Glomerular endothelial cell (primary cell): ENCODE measurements at places on chromosomes 4 and X.

GRCh38 chrX:40570346-40571093, 10.2 kb upstream of the ATP6AP2 start:
- DNase-seq, result no peak

- no peak for DNase-seq
These were observed 13.9 kb downstream of the ATP8A1 start for GRCh38 chr4:42642845-42643615.

DNA sequence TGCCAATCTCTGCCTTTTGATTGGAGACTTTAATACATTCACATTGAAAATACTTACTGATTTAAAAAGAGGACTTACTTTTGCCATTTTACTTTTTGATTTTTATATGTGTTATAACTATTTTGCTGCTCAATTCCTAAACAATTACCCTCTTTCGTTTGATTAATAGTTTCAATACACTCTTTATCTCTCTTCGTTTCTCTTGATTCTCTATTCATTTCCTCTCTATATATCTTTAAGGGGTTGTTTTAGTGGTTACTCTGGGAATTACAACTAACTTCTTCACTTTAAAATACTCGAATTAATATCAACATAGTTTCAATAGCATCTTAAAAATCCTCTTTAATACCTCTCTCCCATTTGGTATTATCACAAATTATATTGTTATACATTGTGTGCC, 116.6 kb downstream of the PTCHD1 start:
- DNase-seq, result no peak

- DNase-seq, result no peak
These were observed 247.9 kb downstream of the CCSER1 start for GRCh38 chr4:90375081-90375480.

DNA sequence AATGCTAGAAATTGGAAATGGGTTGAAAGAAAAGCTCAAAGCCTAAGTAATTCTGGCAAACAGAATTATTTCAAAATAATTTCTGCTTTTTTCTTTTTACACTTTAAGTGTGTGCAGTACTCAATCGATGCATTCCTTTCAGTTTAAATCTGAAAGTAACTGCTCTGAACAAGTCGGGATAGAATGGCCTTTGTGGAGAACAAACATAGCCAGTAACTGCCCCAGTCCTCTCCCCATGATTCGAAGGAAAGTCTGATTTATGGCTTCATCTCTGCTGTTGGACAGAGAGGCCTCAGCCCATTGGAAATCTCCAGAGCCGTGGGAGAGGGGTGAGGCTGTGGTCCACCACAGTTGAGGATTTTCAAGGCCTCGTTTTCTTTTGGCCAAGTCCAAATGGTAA, 174.0 kb upstream of the TLL1 start:
- DNase-seq, result no peak

DNA sequence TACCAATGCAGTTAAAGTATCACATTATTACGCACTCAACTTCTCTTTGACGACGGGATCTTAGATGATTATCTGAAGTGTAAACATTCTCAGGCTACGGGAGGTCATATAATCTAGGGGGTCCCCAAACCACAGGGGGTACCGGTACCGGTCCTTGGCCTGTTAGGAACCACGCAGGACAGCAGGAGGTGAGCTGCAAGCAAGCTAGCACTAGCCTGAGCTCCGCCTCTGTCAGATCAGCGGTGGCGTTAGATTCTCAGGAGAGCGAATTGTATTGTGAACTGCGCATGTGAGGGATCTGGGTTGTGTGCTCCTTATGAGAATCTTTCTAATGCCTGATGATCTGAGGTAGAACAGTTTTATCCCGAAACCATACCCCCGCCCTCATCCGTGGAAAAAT, 20.6 kb upstream of the PRR27 start:
- no peak for DNase-seq

DNA sequence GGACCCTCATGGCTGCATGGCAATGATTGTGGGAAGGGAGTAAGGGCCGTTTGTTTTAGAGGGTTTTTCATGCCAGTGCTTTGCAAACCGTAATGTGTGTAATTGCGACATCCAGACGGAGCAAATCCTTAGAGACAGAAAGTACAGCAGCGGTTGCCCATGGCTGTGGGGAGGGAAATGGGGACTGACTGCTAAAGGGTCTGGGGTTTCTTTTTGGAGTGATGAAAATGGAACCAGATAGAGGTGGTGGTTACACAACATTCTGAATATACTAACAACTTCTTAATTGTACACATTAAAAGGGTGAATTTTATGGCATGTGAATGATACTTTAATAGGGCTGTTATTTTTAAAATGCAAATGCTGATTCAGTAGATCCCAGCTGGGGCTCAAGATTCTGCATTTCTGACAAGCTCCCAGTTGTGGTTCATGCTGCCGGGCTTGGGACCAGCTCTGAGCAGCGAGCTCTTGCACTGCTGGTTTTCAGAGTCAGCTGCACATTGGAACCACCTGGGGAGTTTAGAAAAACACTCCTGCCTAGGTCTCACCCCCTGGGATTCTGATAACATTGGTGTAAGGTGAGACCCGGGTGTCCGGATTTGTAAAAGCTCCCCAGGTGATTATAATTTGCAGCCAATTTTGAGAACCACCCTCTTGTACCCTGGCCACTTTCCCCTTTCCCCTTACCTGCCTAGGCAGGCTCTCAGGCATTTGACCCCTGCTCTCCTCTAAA, 47.7 kb downstream of the PRPS1 start:
- no peak for DNase-seq

DNA sequence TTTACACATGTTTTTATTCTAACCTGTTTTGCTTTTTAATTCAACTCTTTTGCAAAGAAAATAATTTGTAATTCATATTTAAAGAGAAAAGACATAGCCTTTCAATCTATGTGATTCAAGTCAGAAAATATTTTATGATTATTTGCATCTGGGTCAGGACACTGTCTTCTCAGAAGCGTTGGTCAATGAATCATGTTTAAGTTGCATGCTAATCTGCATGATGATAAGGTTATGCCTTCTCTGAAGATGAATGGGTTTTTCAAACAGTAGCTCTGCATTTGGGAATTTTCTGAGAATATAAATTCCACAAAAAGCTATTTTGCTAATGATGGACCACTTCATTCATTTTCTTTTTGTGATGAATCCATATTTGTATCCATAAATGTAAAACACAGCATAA, 282.5 kb downstream of the TMA16 start:
- DNase-seq, result no peak

DNA sequence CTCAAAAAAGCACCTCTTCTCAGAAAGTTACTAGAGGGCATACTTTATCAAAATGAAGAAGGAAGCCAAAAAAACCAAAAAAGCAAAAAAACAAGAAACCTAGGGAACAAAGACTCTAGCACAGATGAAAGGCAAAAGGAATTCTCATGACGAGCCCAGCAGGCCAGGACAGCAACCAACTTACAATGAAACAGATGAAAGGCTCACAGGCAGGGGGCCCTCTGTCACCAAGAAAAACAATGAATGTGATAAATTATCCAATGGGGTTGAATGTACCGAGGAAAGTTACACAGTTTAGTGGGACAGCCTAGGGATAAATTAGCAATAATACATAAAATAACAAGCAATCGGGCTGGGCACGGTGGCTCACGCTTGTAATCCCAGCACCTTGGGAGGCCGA, 79.0 kb downstream of the GPR82 start:
- DNase-seq, result no peak

GRCh38 chr4:147325571-147325981, 155.3 kb upstream of the EDNRA start:
- DNase-seq, result no peak

DNA sequence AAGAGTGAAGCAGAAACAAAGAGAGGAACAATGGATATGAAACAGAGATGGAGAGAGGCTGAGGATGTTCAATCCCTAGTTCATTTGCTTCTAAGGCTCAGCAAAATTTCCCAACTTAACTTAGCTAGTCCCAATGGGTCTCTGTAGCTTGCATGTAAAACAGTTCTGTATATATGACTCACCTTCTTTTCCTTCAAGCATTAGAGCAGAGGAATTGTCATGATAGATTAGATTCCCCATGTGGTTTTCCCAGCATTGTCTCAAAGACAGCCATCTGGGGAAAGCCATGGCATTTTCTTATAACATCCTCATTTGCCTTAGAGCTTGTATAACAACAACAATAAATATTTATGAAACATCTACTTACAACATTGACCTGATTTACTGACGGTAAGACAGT, 93.9 kb upstream of the GATB start:
- no peak for DNase-seq

GRCh38 chr4:112857461-112857860, 192.0 kb upstream of the ANK2 start:
- no peak for DNase-seq

DNA sequence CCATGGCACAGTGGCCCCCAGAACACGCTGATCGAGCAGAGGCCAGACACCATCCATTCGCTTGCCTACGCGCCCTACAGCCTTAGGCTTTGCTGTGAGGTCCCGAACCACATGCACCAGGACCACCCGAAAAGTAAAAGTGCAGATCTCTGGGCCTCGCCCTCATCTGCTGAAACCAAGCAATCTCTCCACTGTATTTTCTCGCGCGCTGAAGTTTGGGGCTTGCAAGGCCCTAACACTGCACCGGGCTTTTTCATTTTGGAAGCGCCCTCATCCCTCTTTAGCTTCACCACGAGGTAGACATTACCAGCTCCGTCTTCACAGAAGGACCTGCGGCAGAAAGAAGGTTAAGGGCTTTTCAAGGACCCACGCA, 21.2 kb downstream of the NKX3-2 start:
- no peak for DNase-seq

- no peak for DNase-seq
These were observed 1644.9 kb upstream of the TENM3 start for GRCh38 chr4:180598281-180598680.

GRCh38 chr4:78129383-78130108, 72.4 kb downstream of the FRAS1 start:
- DNase-seq, result no peak

GRCh38 chr4:81629366-81629765, 157.7 kb upstream of the RASGEF1B start:
- DNase-seq, result no peak

DNA sequence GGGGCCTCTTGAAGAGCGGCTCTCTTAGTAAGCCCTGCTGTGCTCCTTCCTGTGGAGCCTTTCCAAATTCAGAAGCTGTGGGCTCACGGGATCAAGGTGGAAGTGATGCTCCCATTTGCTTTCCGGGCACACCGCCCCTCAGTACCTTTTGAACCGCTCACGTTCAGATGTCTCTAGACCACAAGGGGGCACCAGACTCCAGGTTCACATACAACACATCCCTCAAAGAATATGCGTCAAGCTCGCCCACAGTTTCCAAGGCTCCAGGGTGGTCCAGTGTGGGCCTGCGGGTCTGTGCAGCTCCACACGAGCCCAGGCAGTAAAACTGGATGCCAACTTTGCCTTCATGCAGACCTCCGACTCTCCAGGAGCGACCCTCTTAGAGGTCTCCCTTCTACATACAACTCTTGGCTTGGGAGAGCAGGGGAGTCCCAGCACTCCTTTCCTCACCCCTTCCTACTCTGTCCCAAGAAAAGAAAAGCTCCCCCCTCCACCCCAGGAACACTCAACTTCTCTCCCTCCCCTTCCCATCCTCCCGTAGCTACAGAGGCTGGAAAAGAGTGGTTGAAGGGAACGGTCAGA, 11.0 kb downstream of the SUPT20HL1 start:
- no peak for DNase-seq

DNA sequence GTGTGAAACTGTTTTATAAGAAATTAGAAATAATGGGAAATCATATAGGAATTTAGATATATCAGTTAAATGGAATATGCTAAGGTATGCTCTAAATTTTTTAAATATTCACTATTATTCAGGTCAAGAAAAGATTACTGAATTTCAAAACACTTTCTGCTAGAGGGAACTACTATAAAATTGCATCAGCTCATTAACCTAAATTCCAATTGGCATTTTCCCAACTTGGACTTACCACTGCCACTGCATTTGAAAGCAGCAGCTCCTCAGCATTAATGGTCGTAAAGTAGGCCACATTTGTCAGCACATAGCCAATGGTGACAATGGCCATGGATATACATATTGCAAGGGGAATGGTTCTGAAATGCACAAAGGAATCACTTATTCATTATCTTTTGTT, 57.3 kb downstream of the SLC7A11 start:
- no peak for DNase-seq
